ENCODE measurements at places on chromosomes 3 and 15.

DNA sequence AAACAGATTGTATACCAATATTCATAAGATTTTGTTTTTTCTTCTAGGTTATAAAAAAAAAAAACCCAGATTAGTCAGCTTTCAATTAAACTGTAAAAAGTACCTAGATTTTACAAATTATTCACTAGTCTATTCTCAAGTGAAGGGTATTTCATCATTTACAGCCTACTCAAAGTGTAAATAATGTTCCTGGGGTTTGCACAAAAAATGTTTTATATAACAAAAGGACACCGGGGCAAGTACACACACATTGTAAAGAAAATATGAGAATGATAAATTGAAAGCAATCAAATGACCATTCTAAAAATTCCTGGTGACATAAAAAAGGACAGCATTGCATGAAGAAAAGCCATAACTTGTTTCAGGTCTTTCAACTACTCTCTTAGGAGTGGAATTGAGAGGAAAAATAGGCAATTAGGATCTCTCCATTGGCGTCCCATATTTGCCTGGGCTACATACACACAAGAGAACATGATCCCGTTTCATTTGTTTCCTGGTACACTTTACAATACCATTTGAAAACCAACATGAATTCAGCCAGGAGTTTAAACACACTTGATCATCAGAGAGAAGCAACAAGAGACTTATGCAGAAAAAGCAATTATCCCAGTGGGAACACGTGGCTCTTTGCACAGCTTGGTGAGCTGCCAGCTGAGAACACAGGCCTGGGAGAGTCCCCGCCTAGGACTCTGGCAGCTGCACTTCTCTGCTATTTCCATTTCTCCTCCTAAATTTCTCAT, 1039.2 kb downstream of the ROBO1 start:
- peak; percentile 79 for DNase-seq

- DNase-seq = no peak
Observed at GRCh38 chr3:184806567-184807271, 5.2 kb upstream of the VPS8 start.

DNA sequence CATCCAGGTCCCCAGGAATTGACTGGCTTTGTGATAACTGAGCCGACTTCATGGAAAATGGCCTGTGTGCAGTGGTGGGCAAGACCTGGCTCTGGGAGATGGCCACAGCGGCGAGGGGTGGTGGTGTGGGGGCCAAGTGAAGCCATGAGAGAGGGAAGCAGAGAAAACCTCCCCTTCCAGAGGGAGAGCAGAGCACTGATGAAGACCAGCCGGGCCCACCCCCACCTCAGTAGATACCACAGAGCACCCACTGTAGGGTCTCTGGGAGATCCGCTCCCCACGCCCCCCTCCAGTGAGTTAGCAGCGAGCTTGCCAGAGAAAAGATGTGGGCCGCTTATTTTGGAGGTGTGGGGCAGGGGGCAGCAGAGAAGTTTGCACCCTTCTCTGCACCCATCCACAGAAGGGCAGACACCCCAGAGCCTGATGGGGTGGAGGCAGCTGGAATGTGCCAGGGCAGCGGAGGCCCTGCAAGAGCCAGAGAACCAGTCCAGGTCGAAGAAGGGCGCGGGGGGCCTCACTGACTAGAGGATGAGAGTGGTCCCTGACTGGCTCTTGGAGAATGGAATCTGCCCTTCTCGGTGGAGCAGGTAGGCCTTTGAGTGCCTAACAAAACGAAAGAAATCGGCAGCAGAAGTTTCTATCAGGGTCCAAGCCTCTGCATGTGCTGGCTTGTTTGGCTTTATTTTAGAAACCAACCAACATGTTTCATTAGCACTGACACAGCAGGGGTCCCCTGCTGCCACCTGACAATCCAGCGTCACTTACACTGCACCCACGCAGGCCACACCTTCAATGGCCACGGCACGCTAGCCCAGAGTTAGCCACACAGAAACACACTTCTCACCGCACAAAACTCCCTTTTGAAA, 28.3 kb downstream of the MELTF start:
- no peak for DNase-seq

GRCh38 chr15:94234300-94234699, 2.9 kb downstream of the MCTP2 start:
- no peak for DNase-seq

DNA sequence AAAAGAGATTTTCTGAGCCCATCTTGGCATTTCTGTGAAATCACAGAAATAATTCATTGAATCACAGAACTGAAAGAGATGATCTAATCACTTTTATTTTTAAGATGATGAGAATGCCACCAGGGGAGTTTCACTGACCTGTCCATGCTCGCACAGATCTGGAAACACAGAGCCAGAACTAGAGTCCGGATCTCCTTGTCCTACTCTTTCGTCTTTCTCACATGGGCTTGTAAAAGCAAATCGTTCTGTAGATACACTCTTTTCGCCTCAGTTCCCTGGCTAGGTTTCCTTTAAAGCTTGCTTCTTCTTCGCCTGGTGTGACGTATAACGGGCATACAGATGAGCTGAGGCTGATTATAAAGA, 122.5 kb upstream of the SPRED1 start:
- no peak for DNase-seq
